Activated CD4-positive, alpha-beta T cell treated with anti-CD3 and anti-CD28 coated beads, Interleukin-2, amount 50 U/mL, for 48 hours (primary cell): ENCODE measurements at places on chromosomes 1 and 21.

- no peak for DNase-seq
Measured at GRCh38 chr1:148363439-148363810, 119.7 kb downstream of the PPIAL4G start.

DNA sequence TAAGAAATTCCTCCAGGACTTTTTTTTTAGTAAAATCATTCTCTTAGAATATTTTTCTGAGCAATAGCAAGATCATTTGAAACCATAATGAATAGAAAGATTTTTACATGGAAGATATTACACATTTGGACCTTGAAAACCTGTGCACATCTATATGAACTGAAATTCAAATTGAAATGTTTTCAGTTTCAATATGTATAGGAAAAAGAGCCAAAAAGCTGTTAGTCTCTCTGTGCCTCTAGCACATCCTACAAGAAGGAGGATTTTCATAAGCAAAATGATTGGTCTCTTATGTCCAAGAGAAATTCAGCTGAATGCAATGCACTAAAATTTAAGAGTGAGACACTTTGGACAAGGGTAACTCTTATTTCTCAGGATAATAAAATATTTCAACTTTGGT, 8.2 kb downstream of the HMCN1 start:
- DNase-seq, result no peak

DNA sequence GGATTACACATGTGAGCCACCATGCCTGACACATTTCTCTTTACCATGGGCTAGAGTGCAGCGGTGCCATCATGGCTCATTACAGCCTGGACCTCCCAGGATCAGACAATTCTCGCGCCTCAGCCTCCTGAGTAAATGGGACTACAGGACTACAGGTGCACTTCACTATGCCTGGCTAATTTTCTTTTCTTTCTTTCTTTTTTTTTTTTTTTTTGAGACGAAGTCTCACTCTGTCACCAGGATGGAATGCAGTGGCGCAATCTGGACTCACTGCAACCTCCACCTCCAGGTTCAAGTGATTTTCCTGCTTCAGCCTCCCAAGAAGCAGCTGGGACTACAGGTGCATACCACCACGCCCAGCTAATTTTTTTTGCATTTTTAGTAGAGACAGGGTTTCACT, 14.8 kb upstream of the KIF1B start:
- DNase-seq, result no peak

- no peak for DNase-seq
Measured at GRCh38 chr1:182607566-182607965, 3.4 kb upstream of the RGS16 start.

- peak; percentile 74 for DNase-seq
Measured at GRCh38 chr1:109193653-109194590, 19.8 kb upstream of the SARS1 start.

GRCh38 chr1:198530953-198531352, 9.5 kb downstream of the ATP6V1G3 start:
- DNase-seq, result no peak

DNA sequence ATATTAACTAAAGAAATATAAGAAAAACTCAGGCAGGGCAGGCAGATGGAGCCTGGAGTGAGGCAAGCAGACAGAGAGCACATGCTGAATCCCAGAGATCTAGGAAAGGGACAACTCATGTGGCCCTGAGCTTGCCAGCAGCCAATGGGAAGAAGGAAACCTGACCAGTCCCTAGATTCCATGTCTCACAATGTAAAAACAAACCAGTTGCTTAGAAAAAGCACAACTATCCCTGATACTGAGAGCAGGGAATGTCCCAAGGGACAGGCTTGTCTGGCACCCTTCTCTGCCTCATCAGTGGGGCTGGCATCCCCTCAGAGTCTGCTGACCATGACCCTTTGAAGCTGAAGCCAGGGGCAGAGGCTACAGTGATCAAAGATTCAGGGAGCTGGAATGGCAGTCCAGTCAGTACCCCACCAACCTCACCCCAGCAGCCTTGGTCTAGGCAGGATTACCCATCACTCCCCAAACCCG, 27.8 kb downstream of the HSPG2 start:
- no peak for DNase-seq

DNA sequence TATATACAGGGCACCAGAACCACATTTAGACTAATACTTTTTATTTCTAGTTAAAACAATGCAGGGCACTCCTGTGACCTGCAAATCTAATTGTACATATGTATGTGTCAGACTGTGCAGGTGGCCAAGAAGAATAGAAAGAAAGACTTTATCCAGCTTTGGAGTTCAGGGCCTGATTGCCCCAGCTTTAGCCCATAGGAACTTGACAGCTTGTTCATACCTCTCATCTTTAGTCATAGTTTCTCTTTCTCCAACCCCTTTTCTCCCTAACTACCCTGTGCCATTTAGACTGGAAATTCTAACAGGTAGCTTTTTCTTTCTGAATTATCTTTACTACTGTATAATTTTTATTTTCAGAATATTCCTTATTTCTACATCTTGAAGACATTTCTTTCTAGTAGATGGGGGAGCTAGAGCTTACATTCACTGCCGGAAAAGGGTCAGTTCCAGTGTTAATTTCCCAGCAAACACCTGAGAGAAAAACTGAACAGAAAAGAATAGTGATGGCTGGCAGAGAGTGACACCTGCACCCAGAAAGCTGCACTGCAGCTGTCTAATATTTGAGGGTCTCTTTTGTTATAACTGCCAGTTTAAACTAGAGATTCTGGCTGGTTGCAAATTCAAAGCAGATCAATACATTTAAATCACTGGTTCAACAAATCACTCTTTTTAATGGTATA, 8.4 kb downstream of the YBX1 start:
- no peak for DNase-seq

GRCh38 chr1:233738850-233739249, 124.9 kb downstream of the KCNK1 start:
- DNase-seq, result no peak

DNA sequence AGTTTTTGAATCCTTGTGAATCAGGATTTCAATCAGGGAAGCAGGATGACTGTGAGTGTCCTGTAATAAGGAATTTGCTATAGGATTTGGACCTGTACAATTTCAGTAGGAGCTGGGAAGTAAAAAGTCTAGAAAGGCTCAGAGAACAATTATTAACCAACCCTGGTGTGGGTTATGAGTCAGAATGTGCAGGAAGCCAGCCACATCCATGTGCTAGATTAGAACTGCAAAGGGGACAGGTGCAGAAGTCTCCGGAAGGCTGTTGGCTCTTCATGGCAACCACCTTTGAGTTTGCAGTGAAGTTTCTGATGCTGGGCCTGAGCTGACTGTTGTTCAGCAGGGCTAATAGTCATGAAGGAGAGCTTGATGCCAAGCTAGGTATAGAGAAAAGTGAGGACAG, 70.7 kb downstream of the SPATA46 start:
- DNase-seq, result no peak

DNA sequence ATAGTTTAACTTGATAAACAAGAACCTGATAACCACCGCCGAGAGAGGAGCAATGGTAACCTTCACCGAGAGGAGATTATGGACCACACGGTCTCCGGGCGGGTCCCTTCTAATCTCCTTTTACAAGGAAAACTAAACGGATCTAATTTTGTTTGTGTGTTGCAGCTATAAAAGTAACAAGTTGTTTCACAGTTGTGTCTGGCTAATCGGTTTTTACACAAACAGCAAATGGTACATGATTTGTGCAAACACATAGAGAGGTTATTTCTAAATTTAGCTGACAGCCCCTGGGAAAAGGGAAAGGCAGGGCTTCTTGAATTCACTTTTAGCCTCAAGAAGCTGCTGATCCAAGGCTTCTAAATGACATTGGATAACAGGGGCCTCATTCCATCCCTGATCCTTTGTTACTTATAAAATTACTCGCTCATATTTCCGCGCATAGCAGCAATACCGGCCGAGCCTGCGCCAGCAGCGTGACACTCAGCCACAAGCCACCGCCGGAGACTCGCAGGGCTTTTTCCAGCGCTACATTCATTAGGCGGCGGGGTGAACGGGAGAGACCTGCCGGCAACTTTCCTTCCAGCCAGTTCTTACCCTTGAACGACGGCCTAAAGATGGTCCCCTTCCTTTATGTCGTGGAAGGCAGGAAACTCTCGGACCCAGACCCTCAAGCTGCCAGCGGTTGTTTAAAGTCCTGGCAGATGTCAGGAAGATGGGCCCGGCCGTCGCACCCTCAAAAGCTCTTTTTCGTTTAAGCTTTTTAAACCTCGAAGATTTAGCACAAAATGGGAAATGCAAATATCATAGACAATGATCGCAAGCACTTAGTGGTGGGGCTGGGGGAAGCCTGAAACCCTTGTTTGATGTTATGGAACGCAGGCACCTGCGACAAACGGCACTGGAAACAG, 4.4 kb downstream of the FOXD3 start:
- no peak for DNase-seq

DNA sequence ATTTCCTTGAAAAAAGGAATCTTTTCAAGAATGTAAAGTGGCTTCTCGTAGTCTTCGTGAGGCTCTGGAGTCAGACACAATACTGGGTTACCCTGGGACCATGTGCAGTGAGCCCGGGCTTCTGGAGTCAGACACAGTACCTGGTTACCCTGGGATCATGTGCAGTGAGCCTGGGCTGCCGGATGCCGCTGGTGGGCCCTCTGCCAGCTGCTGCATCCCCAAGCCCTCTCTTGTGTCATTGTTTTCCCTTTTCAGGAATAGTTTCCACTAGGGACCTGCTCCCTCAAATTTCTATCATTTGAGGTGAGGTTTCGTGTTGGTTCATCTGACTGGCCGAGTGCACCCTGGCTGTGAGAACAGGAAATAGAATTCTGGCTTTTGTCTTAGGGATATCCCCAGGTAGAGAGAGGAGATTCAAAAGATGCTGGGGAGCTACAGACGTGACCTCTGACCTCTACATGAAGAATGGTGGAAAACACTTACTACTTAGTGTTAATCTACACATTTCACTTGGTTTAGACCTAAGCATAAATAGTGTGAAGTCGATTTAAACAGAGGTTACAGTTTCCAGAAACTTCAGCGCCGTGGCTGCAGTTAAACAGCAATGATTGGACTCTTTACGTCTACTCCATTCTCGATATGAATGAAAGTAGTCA, 10.6 kb downstream of the ADARB1 start:
- no peak for DNase-seq

GRCh38 chr1:11045428-11046269, 1.4 kb downstream of the MASP2 start:
- DNase-seq, result no peak

- no peak for DNase-seq
Measured at GRCh38 chr21:41367945-41368734, 6.3 kb downstream of the MX2 start.

GRCh38 chr1:86356247-86356646, 39.9 kb downstream of the ODF2L start:
- no peak for DNase-seq
